ENCODE measurements at places on chromosomes 3 and 15.

GRCh38 chr15:88141269-88141889 lies 115.2 kb downstream of the NTRK3 start:
- DNase-seq = no peak

DNA sequence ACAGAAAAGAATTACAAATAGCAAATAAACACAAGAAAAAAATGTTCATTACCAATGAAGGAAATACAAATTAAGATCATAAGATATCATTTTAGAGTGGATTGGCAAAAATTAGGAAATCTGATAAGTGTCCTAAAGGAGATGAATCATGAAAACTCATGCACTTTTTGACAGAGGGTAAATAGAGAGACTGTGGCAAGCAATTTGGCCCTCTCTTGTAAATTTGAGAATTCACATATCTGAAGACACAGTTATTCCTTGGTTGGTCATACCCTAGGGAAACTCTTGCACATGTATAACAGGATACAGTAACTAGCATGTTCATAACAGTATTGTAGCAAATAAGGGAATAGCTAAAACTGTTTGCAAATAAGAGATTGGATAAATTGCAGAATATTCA lies 246.0 kb upstream of the GADL1 start:
- no peak for DNase-seq

- DNase-seq = no peak
These were observed 32.8 kb upstream of the ZNF385D start for GRCh38 chr3:21783839-21784238.

- DNase-seq = no peak
These were observed 67.1 kb upstream of the CHD2 start for GRCh38 chr15:92833106-92833433.

- DNase-seq = no peak
These were observed 559.8 kb upstream of the CBLB start for GRCh38 chr3:106428565-106428994.

- DNase-seq = no peak
These were observed 26.4 kb upstream of the TNFAIP8L3 start for GRCh38 chr15:51121118-51121517.

- DNase-seq = no peak
These were observed 152.0 kb downstream of the VGLL3 start for GRCh38 chr3:86838927-86839326.

- DNase-seq = no peak
These were observed 47.5 kb upstream of the EIF3J start for GRCh38 chr15:44489464-44489863.

GRCh38 chr15:98896802-98897732 lies 110.5 kb downstream of the PGPEP1L start:
- no peak for DNase-seq

- DNase-seq = no peak
These were observed 314.9 kb downstream of the TLE3 start for GRCh38 chr15:69782809-69783208.

DNA sequence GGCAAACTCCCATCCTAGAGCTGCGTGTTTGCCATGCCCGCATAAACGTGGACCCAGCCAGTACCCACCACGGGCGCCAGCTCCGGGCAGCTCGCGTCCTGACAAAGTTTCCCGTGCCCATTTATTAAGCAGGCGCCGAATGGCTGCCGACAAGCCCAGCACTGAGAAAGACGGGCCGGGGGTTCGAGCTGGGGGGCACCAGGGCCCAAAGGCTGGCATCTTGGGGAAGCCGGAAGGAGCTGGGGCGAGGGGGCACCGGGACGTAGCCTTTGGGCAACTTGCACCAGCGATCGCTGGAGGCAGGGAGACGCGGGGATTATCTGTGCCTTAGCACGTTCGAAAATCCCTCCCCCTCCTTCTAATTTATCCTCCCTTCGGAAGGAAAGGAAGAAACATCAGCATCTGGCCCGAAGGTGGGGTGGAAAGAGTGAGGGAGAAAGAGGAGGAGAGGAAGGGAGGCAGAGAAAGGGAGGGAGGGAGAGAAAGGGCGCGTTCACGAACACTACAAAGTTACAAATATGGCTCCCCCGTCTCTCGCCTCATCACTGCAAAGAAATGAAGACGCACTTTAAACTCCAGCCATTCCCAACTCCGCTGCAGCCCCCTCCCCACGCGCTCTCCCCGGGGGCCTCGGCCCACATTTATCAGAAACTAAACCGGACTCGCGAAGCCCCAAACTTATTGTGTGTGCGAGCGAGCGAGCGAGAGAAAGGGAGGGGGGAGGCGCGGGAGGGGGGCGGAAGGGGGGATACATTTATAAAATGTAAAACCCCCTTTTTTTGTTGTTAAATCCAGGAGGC lies 1.0 kb downstream of the ANP32A start:
- DNase-seq = no peak

- no peak for DNase-seq
These were observed 77.2 kb downstream of the EOMES start for GRCh38 chr3:27644941-27645340.

DNA sequence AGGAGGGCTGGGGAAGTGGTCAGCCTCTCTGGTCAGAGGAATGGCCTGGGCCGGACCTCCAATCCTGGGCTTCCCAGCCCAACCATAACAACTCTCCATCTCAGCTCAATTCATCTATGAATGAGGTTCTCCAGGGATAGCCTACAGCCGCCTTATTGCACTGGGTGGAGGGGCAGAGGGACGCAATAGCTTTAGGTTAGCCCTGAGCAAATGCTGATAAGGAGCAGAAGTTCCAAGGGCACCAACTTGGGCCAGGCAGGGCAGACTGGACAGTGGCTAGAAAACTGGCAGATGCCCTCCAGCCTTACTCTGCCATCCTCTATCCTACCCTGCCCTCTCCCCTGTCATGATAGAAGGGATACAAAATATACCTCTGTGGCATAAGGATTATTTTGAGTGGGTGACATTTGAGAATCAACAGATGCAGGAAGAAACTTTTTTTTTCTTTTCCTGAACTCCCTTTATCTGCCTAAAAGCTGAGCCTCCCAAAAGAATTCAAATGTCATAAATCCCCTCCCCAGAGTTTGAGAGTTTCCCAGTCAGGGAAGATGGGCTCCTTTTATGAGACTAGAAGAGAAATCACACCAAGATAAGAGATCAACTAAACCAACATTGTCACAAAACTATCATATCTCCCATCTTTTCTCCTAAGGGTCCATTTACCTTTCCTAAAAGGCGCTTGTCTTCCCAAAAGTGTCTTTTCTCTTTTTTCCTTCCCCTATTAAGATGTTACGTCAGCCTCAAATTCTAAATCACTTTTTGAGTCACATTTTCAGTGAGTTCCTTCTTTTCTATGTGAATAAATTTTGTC lies 40.4 kb upstream of the C15orf39 start:
- DNase-seq = no peak

DNA sequence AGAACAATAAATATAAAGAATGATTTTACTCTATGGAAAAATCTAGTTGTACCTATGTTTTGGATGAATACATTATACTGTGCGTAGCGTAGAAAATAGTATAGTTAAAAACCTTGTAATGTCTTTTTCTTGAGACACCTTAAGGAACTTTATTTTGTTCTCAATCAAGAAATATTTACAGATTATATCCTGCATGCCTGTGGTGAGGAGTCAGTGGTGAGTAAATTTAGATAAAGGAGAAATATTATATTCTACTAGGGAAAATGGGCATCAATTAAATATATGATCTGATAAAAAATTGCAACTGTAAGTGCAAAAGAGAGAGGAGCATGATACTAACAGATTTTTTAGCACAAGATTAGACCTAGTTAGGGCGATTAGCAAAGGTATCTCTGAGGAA lies 157.7 kb downstream of the RBMS3 start:
- no peak for DNase-seq

DNA sequence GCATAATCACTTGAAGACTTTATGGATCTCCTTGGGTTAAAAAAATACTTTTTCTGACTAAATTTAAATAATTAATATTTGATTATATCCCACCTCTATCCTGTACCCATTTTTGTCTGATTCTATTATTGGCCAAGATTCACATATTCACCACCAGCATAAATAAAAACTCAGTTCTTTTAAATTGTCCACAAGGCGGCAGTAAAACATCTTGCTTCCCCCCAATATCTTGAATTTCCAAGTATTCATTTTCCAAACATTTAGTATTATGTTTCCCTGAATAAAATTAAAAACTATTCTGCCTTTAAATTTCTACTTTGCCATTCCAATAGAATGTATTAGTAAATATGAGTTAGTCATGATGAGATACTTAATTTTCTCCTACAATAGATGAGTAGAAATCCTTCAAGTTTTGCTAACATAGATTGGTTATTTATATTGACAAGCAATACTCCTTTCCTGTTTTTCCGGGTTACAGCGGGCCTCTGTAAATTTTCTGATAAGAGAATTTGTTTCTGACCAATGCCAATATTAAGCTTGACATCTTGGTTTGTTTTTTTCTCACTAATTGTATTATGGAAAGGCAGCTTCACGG lies 218.7 kb upstream of the MDFIC2 start:
- no peak for DNase-seq

- DNase-seq = no peak
These were observed 19.5 kb downstream of the FAM43A start for GRCh38 chr3:194705227-194705626.

GRCh38 chr3:44914936-44915335 lies 40.5 kb downstream of the TGM4 start:
- no peak for DNase-seq

DNA sequence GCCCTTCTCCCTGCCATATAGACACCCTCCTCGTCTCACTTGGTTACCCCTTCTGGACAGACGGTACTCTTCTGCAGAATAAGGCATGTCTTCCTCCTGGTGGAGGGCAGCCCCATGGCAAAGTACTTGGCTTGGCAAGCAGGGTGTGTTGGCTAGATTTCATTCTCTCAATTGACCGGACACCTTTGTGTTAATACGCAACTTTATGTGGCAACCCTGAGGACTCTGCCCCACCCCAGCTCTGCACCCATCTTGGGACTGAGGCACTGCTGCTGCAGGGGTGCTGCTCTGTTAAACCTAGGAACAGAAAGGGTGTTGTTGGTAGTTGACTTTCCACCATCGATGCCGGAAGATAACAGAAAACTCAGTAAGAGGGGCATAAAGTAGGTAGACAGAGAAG lies 55.2 kb downstream of the PTPRG start:
- no peak for DNase-seq

- no peak for DNase-seq
These were observed 10.1 kb upstream of the MOBP start for GRCh38 chr3:39457361-39457760.

- DNase-seq = no peak
These were observed 11.5 kb downstream of the TATDN2 start for GRCh38 chr3:10259798-10260197.

DNA sequence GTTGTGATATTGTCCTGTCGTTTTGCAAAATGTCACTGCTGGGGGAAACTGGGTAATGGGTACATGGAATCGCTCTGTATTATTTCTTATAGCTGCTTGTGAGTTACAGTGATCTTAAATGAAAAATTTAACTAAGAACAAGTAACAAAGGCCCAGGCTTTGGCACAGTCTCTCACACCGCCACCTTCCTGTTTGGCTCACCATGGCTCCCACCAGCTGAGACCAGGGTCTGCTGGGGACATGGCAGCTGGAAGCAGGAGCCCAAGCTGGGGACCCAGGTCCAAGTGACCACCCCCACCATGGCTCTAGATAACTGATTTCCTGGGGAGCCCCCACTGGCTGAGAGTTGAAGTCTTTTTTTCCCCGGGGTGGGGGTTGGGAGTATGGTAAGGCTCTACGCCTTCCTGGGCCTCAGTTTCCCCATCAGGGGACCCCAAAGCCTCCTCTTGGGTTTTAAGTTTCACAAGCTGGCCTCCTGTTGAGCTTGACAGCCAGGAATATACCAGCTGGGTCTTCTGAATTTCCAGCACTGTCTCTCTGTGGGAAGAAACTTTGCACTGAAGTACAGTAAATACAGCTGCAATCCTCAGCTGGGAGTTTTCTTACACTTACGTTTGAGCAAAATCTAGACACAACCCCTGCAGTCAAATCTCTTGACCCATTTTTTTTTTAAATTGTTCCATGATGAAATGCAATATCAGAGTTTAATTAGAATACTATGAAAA lies 26.1 kb downstream of the ABTB1 start:
- DNase-seq = no peak

GRCh38 chr15:83930392-83931212 lies 276.7 kb downstream of the ADAMTSL3 start:
- DNase-seq = no peak

- DNase-seq = peak; percentile 79
These were observed 67.7 kb downstream of the SLC30A4 start for GRCh38 chr15:45454814-45455213.

- DNase-seq = no peak
These were observed 65.9 kb downstream of the CPN2 start for GRCh38 chr3:194285024-194285849.

DNA sequence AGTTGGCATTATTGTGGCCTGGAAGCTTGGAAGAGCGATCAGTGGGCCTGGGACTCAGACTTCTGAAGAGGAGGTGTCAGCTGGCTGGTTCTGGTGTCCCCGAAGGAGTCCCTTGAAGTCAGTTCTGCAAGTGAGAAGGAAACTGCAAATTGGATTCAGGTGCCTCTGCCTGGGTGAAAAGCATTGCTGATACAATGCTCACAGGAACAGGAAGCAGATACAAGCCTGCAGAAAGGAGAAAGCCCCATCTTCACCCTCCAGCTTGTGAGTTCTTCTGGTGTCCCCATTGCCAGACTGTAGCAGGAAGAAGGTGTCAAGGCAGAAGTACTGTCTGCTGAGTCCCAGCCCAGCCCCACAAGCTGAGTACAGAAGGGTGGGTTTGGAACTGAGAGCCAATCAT lies 271.3 kb downstream of the PLOD2 start:
- DNase-seq = no peak

DNA sequence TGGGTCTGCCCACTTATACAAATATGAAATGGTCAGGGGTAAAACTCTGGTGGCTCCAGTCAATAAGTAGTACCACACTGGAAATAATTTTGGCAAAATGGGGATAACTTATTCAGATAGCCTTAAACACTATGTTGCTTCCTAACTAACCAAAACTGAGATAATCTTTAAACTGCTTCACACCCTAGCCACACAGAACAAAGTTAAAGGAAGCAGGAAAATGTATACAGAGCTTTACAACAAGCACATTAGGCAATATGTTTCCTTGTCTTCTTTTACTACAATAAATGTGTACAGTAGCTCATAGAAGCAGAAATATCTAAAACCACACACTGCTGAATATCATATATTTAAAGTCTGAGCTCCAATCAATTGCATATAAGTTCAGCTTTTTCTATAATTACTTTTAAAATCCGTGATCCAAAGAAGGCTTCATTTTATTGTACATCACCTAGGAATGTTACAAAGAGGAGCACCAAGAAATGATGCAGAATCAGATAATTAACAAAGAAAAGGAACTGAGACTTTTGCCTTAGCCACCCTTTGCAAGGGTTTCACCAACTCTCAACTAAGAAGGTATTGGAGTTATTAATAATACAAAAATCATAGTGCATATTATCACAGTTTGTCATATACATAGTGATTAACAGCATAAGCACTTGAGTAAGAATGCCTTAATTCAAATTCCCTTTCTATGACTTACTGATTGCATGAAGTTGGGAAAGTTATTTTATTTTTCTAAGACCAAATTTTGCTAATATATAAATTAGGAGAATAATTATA lies 9.2 kb upstream of the SSR3 start:
- DNase-seq = no peak

- no peak for DNase-seq
These were observed 45.4 kb upstream of the PYDC2 start for GRCh38 chr3:191415566-191415965.

GRCh38 chr15:87962428-87962827 lies 294.1 kb downstream of the NTRK3 start:
- DNase-seq = no peak

GRCh38 chr3:10000686-10001085 lies 14.0 kb upstream of the EMC3 start:
- no peak for DNase-seq

All from CD4-positive, alpha-beta T cell treated with Interleukin-1 beta for 1 hour (primary cell).